ENCODE measurements at places on chromosomes 16 and 17. TPM values are rescaled to one million over a fixed set of nuclear protein-coding genes. Genes with fewer than 3 reads are reported as not detected.

DNA sequence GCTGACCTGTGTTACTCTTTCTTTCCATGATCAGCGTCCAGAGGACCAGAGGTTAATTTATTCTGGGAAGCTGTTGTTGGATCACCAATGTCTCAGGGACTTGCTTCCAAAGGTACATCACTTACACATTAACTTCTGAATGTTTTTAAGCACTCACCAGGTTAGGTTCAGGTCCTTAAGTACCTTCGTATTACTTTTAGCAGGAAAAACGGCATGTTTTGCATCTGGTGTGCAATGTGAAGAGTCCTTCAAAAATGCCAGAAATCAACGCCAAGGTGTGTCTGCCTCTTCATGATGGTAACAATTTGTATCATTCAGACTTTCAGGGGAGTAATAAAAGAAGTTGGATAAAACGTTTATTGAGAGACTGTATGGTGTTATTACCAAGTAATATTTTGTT lies 3.3 kb downstream of the HERPUD1 start:
- peaks cover 43% of the 10 kb centered on the region for H3K36me3 ChIP-seq
- H3K4me3 ChIP-seq = no peak overlapping the region
- DNase-seq = no peak

- no peak for DNase-seq
- H3K27me3 ChIP-seq = no peaks in the 10 kb centered on the region
- no peak overlapping the region for H3K4me3 ChIP-seq
- no peaks in the 10 kb centered on the region for H3K4me1 ChIP-seq
- no peaks in the 10 kb centered on the region for H3K36me3 ChIP-seq
Observed at GRCh38 chr16:83928341-83929055, 24.5 kb upstream of the OSGIN1 start.

- no peaks in the 10 kb centered on the region for H3K36me3 ChIP-seq
- DNase-seq = no peak
- no peaks in the 10 kb centered on the region for H3K4me1 ChIP-seq
- H3K27me3 ChIP-seq = no peaks in the 10 kb centered on the region
- H3K4me3 ChIP-seq = no peak overlapping the region
Observed at GRCh38 chr16:82748026-82748425, 121.3 kb downstream of the CDH13 start.

GRCh38 chr16:49833085-49833484 lies 22.8 kb downstream of the ZNF423 start:
- H3K27me3 ChIP-seq = no peaks in the 10 kb centered on the region
- no peak for DNase-seq
- H3K36me3 ChIP-seq = no peaks in the 10 kb centered on the region

DNA sequence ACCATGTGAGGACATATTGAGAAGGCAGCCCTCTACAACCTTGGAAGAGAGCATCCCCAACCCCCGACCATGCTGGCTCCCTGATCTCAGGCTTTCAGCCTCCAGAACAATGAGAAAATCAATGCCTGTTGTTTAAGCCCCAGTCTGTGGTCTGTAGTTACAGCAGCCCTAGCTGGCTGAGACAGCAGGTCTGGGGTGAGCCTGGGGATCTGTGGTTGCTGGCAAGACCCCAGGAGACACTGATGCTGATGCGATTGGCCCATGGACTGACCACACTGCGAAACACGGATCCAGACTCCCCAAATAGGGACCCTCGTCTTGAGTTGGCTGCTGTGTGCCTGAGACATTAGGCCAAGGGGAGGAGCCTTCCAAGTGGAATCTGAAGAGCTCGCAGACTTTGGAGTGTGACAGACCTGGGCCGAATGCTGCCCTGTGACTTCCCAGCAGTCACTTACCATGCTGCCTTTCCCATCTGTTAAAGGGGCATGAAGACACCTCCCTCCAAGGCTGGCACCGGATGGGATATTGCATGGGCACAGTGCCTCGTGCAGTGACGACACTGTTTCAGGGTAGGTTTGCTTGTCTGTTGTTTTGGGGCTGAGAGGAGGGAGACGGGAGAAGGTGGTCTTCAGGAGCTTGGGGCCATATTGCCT lies 147.8 kb upstream of the RPL38 start:
- no peak for DNase-seq
- H3K4me3 ChIP-seq = no peak overlapping the region
- H3K36me3 ChIP-seq = no peaks in the 10 kb centered on the region
- no peaks in the 10 kb centered on the region for H3K27me3 ChIP-seq
- no peak overlapping the region for H3K27ac ChIP-seq
- H3K4me1 ChIP-seq = no peaks in the 10 kb centered on the region

GRCh38 chr17:17783116-17783824 lies 53.5 kb downstream of the SREBF1 start:
- peak; percentile 61 for DNase-seq
- no peaks in the 10 kb centered on the region for H3K27me3 ChIP-seq
- H3K4me3 ChIP-seq = peak overlapping the region; percentile 29
- H3K4me1 ChIP-seq = peaks cover 18% of the 10 kb centered on the region

DNA sequence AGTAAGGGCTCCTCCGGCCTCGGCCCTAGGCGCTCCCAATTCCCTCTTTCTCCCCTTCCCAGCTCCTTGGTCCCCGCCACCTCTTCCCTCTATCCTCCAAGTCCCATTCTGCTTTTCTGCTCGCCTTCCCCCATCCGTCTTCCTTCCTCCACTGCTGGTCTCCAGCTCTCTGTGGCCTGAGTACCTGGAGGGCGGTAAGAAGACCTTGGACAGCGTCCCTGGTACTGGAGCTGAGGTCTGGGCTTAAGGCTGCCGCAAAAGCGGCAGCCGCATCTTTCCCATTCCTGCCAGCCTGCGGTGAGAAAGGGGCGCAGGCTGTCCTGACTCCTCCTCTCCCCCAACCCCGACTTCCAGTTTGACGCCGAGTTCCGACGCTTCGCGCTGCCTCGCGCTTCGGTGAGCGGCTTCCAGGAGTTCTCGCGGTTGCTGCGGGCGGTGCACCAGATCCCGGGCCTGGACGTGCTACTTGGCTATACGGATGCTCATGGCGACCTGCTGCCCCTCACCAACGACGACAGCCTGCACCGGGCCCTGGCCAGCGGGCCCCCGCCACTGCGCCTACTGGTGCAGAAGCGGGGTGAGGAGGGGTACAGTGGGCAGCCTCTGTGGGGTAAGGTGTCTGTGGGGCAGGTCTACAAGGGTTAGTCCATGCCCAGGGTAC lies 471 bp downstream of the PARD6A start:
- peaks cover 33% of the 10 kb centered on the region for H3K4me1 ChIP-seq
- H3K36me3 ChIP-seq = peaks cover 10% of the 10 kb centered on the region
- H3K4me3 ChIP-seq = peak overlapping the region; percentile 100

DNA sequence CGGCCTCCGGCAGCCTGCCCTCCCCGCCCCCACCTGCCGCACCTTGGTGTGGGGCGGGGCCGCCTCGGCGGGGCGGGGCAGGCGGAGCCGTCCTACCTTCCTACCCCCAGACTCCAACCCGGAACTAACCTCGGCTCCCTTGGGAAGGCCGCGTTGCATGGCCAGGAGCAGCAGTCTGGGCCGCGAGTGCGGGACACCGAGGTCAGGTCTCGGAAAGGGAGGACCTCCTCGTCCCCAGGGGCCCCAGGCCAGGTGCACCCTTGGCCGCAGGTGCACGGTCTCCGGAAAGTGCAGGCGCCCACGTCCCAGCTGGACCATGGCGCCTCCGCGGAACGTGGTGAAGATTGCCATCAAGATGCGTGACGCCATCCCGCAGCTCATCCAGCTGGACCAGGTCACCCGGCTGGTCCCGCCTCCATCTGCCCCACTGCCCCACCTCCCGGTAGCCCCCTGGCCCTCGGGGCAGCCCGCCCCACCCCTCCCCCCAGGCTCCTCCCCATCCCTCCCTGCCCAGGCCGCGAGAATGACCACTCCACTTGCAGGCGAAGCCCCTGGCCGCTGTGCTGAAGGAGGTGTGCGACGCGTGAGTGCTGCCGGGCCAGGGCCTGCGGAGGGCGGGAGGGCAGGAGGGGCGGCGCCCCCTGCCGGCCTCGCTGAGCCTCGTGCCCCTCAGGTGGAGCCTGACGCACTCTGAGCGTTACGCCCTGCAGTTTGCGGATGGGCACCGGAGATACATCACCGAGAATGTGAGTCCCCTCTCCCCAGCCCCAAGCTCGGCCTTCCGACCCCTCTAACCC lies at the start of gene ELMO3:
ELMO3 (plus strand) TSS at position 121 of the 797 bp plus-strand sequence; CDS start at position 317, 196 bp downstream.
- H3K4me3 ChIP-seq = no peak within 1 kb of the TSS
- no peaks in the 10 kb centered on the region for H3K27me3 ChIP-seq
- H3K36me3 ChIP-seq = peaks cover 60% of the 10 kb centered on the region
- peak; percentile 9 for DNase-seq

The CCDC57 gene
- polyA plus RNA-seq = 43.6 TPM

The TBC1D3 gene
- polyA plus RNA-seq = not detected

The TBC1D3H gene
- not detected for polyA plus RNA-seq
